NCI-H748 treated with DMSO at 0.1 percent for 48 hours (cell line): ENCODE measurements at places on chromosomes 16 and 17.
A peak's percentile ranks its signal among the peaks of the same experiment; 100 is the strongest.

DNA sequence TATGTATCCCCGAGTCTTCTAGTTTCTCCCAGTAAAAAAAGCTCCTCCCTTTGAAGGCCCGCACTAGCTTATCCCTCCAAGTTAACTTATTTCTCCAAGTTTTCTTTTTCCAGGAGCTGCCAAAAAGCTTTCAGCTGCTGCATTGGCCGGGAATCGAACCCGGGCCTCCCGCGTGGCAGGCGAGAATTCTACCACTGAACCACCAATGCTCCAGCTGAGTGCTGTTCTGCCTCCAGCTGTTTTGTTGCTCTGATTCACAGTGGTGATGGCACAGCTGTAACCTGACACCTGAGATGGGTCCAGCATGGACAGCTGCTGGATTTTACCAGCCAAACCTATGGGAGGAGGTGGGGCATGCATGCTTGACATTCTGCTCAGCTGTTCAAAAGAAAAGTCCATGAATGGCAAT lies 22.1 kb downstream of the VAC14 start:
- peak; percentile 12 for DNase-seq

GRCh38 chr16:88009563-88010342 lies 58.5 kb downstream of the BANP start:
- no peak for DNase-seq

DNA sequence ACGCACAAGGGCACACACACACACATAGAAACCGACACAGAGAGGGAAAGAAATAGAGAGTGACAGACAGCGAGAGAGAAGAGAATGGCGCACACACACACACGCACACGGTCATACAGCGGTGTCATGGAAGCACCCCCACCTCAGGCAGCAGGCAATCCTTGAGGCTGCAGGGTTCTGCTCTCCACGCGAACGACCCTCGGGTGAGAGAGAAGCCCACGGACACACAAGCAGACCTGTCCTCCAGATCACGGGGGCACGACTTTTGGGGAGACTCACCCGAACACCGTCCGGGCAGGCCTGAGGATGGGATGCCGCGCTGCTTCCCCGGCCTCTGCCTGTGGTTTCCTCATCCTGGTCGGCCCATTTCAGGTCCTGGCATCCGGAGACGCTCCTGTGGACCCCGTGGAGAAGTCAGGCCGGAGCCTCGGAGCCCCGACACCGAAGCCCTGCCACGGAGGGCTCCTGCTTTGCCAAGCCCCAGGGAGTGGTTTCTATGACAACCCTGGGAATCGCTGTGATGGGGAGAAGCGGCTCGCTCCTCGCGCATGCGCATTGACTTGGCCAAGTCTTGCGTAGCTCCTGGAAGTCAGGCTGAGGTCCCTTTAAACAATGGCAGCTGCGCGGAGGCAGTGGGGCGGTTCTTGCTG lies 118.2 kb upstream of the KCNJ18 start:
- DNase-seq, result no peak

- no peak for DNase-seq
These were observed 73.9 kb upstream of the ASIC2 start for GRCh38 chr17:33366960-33367359.

DNA sequence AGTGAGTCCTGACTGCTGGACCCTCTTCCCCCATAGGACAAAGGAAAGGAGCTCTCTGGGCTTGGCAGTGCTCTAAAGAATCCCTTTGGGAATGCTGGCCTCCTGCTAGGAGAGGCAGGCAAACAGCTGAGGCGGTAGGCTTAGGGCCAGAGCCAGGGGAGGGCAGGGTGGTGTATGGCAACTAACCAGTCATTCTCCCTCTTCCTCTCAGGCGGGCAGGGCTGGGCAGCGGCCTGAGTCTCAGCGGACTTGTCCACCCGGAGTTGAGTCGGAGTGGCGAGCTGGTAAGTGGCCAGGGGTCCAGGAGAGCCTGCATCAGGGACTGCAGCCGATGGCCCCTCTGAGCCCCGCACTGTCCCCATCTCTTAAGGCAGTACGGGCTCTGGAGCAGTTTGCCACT lies 4.4 kb downstream of the ACADVL start:
- DNase-seq, result no peak

DNA sequence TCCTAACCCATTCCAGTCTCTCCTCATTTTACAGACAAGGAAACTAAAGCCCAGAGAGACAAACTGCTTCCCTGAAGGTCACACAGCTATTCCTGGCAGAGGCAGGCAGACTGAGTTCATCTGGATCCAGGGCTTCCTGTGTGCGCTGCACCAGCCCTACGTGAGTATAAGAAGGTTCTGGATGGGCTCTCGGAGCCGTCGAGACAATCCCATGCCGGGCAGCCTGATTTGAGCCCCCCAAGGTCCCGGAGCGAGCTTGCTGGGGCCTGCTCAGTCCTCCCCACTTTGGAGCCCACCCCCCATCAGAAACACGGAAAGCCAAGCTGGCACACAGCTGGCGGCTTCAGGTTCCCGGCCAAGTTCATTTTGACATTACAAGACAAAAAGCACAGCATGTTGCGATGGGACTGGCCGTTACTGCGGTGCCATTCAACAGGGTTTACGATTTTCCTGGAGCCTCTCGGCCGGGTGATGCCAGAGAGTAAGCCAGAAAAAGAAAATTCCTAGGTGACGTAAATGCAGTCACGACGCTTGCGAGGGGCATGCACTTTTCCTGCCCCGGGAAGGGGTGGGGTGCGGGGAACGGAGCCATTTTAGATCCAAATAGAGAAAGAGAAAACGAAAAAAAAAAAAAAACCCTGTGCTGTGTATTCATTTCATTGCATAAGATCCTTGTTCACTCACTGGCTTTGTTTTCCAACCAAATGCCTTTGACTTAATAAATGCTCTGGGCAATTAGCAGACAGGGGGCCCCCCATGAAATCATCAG lies 167.1 kb upstream of the FOXF1 start:
- DNase-seq, result no peak

DNA sequence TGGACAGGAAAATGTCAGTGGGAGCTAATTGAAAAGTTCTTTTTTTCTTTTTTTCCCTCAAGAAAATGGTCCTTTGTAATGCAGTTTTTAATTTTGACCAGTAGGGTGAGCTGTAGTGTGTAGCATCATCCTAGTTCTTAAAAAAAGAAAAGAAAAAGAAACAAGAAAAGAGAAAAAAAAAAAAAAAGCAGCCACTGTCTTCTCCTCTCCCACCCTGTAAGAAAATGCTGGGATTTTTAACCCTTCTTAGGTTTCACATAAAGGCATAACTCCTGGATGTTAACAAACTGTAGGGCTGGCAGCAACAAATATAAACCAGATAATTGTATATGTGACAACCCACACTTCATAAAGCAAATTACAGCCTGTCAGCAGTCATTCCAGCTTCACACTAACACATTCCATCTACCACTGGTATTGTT lies 78.1 kb downstream of the SKAP1 start:
- peak; percentile 15 for DNase-seq

GRCh38 chr16:69131839-69132423 lies 457 bp downstream of the CHTF8 start:
- DNase-seq, result peak; percentile 12

DNA sequence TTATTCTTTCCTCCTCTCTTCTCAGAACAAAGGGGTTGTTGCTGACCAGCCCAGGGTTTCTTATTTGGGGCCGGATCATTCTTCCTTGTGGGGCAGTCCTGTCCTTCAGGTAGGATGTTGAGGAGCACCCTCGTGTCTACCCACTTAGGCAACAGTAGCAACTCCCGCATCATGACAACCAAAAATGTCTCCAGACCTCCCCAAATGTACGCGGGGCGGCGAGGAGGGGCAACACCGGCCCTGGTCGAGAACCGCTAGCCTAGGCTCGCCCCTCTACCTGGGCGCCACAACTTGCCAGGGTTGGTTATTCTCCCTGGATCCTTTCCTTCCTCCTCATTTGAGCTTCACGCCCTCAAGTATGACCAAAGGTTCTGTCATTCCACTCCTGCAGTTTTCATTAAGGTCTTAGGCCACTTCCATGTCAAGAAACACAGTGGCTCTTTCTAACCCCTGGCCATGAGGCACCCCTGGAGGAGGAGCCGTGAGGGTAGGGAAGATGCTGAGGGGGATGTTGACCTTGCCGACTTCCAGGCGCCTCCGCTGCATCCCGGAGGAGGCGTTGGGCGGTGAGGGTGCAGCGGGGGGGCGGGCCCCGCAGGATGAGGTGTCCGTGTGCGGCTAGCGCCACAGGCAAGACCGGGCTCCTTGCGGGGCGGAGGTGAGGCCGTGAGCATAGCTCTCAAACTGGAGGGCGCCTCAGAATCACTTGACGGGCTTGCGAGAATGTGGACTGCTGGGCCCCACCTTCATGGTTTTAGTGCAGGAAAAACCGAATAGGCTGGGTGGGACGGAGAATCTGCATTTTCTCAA lies 712 bp upstream of the SPECC1 start:
- DNase-seq, result no peak

- no peak for DNase-seq
These were observed 41.9 kb downstream of the PIGL start for GRCh38 chr17:16258901-16259300.

- no peak for DNase-seq
These were observed 143.9 kb upstream of the SDK2 start for GRCh38 chr17:73788111-73788510.

GRCh38 chr17:57881143-57881542 lies 31.3 kb upstream of the MRPS23 start:
- no peak for DNase-seq

GRCh38 chr16:10599626-10600025 lies 19.2 kb upstream of the EMP2 start:
- no peak for DNase-seq

- no peak for DNase-seq
These were observed 541.9 kb upstream of the EEF2KMT start for GRCh38 chr16:5639531-5639930.

DNA sequence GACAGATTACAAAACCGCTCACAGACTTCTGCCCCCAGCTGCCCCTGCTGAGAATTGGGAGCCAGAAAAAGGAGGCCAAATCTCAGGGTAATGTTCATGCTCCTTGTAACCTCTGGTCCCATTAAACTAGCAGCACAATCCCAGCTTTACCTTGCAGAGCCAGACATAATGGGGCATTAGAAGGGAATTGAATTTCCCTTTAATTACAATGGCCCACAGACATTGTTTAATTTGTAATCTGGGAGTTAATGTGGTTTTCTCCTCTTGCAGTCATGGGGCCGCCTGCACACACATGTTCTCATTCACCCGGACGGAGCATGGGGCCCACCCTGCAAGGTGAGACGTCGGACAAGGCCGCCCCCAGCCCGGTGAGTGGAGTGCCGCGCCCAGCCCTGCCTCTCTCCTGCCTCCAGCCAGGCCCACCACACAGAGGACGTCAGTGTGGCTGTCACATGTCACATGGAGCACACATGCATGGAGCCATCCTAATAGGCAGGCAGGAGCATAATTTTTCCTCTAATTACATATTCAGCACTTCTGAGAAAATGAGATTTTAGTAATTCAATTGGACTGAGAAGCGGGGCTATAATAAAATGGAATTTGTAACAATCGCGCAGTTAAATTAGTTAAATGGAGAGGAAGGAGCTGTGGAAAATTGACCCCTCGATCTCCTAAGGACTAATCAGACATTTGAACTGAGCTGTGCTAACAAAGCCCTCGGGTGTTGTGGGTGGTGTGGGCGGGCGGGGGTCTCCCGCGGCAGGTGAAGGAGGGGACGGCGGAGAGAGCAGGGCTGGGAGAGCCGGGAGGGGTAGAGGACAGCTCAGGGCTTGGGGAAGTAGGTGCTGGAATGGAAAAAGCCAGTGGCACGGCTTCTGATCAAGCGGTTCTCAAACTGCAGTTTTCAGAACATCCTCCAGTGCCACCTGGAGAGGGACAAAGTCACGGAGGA lies 87.7 kb downstream of the ENGASE start:
- DNase-seq, result no peak

GRCh38 chr17:63983320-63983719 lies 10.6 kb upstream of the SCN4A start:
- no peak for DNase-seq

DNA sequence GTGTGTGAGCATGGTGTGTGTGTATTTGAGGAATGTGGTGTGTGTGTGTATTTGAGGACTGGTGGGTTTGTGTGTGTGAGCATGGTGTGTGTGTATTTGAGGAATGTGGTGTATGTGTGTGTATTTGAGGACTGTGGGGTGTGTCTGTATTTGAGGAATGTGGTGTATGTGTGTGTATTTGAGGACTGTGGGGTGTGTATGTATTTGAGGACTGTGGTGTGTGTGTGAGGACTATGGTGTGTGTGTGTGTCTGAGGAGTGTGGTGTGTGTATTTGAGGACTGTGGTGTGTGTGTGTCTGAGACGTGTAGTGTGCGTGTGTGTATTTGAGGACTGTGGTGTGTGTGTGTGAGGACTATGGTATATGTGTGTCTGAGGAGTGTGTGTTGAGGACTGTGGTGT lies 18.0 kb upstream of the CACNG1 start:
- DNase-seq, result no peak

- peak; percentile 45 for DNase-seq
These were observed at the start of gene GAA for GRCh38 chr17:80101011-80101945. Gene GAA, plus strand, starts transcription at chr17:80101581. Its CDS starts 3,006 bp downstream, at chr17:80104587.

DNA sequence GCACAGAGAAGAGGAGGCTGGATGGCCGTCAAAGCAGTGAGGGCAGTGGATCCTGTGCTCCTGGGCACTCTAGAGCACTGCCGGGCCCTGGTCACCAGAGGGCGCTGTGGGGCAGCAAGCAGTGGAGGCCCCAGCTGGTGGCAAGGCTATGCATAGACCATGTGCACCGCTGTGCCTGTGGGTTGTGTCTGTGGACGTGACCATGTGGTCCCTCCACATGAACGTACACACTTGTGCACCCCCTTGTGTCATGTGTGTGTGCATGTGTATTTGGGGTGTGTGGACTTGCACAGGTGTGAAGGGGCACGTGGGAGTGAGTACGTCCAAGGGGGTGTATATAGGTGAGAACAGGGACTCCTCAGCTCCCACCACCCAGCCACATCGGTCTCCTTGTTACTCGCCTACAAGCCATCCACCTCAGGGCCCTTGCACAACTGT lies 4.4 kb upstream of the MAP2K3 start:
- peak; percentile 68 for DNase-seq

DNA sequence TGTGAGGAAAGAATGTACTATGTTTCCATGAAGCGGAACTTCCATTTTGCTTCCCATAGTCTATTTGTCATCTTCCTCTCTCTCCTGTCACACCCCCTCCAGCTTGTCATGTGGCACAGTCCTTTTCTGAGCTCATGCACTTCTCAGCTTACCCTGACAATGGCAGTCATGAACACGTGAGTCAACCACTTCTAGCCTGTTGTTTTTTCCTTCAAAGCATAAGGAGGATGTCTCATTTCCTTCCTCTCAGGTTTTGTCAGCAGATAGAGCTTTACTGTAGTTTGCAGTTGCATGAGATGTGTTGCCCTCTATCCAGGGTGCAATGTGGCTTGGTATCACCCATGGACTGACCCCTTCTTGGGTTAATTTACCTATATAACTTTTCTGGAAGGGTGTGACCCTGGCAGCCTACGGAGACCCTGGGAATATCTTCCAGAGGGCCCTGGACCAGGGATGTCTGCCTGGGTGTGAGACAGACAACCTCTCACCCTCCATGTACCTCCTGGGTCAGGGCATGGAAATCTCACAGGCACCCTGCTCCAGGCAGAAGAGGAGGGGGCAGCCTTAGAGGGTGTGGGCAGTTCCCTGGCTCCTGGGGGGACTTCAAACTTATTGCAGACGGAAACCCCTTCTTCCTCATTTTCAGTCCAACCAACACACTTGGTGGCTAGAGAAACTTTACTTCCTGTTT lies 4.0 kb upstream of the ZNF267 start:
- no peak for DNase-seq

- DNase-seq, result no peak
These were observed 20.2 kb downstream of the VASN start for GRCh38 chr16:4391631-4392381.
